ENCODE measurements at places on chromosomes 11 and 22.

DNA sequence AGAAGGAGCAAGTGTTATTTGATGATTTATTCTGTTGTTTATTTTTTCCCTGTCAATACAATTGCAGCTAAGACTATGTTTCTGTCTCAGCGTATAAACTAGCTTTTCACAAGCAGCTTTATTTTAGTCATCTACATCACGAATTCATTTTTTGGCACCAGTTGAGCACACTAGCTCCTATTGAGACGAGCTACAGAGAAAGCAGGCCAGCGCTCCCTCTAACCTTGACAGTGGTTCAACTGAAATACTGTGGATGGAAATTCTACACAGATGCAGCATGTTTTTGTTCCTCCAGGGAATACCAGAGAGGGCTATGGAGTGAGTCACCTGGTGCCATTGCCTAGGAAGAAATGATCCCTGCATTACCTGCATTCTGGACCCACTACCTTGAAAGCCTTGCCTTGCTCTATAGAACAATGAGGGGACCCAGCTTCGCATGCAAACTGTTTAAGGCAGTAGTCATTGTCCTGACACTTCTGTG lies 108.2 kb upstream of the ARHGAP42 start:
- peak; percentile 65 for DNase-seq

DNA sequence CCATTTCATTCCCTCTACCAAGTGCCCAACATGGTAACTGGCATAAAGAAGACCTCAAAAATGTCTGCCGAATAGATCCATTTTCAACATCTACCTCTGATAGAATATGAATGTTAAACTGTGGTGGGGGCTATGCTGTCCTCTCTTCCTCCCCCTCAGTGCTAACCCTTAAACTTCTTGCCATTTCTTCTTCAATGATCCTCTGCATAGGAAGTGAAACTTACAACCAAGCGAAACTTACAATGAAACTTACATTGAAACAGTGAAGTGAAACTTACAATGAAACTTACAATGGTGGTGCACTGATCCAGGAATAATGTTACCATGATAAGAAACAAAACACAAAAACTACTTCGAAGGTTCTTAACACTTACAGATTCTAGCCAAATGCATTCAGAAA lies 4.7 kb downstream of the RTCB start:
- DNase-seq = no peak

GRCh38 chr11:65213322-65214211 lies 31.8 kb downstream of the CAPN1 start:
- DNase-seq = peak; percentile 5

DNA sequence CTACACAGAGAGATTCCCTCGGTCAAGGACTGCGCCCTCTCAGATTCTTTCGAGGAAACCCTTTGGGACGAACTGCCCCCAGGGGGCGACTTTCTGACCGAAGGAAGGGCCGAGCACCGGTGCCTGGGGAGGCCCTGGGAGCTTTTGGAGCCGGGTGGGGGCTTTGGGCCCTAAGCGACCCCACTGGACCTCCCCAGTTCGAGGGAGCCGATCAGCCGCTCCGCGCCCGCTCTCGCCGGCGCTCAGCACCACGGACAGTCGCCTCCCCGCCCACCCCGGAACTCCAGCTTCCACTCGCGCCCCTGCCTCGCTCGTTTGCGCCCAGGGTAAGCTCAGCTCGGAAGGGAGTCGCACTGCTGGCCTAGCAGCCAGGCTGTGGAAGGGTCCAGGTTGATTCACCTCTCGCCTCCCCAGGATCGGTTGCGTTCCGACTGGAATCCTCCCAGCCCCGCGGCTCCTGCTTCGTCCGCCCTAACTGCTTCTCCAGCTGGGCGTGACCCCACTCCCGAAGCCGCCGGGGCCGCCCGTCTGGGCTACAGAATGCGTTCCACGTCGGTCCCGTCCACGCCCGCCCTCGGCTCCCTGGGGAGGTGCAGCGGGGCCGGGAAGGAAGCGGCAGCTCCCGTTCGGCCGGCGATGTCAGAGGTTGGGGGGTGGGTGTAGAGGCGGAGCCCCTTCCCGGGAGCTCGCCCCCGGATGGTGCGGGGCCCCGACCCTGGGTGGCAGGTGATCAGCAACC lies 428 bp downstream of the SCN3B start:
- peak; percentile 64 for DNase-seq

- no peak for DNase-seq
Observed at GRCh38 chr11:14001597-14001996, 39.1 kb downstream of the SPON1 start.

GRCh38 chr11:11916981-11917399 lies 75.2 kb downstream of the USP47 start:
- no peak for DNase-seq

- DNase-seq = no peak
Observed at GRCh38 chr11:59222464-59223060, 9.8 kb upstream of the MPEG1 start.

DNA sequence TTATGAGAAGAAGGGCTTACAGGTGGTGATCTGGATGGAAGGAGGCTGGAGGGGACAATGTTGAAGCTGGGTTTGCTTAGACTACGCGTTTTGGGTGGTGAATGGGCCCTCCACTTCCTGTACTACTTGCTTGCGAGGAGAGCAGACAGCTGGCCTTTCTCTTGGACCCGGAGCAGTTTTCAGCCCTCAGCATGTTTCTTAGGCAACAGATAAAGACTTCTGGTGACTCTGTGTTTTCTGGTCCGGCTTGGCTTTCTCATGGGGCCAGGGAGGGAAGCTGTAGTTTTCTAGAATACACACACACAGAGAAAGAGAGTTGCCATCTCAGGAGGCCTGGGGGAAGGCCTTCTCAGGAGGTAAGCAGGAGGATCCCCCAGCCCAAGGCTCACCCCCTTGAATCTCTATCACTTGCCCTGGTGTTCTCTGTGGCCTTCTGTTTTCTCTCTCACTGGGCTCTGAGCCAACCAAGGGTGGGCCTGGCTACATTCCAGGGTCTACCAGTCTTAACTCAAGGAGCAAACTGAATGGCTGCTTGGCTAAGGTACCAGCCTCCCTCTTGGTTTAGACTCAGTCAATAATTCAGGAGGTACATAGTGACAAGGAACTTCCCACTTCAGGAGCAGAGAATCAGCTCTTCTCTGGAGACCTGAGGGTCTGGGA lies 2.4 kb downstream of the CCS start:
- DNase-seq = no peak

GRCh38 chr22:44915441-44915840 lies 94.4 kb downstream of the PHF21B start:
- DNase-seq = no peak

GRCh38 chr11:1508986-1509385 lies 22.4 kb upstream of the MOB2 start:
- DNase-seq = no peak

DNA sequence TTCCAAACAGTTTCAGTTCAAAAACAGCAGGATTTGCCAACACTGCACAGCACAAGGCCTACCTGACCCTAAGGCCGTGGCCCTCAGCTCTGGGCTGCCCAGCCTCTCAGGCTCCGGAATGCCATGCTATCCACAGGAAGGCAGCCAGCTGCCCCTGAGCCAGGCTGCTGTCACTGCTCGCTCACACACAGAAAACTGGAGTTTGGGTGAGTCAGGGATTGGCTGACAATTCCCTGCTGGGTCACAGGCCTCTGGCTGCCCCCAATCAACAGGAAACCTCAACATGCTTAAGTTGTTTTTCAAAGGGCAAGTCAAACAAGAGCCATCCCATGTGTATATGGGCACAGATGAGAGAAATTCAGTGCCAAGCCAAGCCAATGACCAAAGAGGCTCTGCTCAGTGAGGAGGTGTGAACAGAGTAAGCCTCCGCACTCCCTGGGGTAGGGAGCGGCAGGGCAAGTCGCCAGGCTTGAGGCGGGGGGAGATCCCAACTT lies 50.2 kb downstream of the RPL27A start:
- DNase-seq = no peak

DNA sequence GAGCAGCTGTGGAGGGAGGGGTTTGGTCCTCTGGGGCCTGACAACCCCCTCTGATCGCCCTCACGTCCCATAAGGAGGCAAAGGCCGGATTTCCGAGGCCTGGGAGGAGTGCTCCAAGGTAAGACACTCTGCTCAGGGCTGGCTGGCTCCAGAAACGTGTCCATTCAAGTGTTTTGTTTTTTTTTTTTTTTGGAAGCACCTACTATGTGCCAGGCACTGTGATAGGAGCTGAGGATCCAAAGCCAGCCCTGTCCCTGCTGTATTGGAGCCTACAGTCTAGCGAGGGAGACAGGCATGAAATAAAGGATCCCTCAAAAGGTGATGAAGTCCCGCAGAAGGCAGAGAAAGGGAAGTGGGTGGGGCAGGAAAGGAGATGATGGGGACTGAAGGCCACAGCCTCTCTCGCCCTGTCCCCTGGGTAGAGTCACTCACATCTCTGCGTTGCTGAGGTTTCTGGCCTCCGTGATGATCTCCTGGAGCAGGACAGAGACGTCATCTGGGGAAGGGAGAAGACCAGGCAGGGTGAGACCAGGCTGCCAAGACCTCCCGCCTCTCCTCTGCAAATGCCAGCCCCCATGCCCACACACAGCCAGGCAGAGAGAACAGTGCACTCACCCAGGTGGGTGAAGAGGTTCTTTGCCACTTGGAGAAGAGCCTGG lies 89.2 kb downstream of the PDE2A start:
- no peak for DNase-seq

DNA sequence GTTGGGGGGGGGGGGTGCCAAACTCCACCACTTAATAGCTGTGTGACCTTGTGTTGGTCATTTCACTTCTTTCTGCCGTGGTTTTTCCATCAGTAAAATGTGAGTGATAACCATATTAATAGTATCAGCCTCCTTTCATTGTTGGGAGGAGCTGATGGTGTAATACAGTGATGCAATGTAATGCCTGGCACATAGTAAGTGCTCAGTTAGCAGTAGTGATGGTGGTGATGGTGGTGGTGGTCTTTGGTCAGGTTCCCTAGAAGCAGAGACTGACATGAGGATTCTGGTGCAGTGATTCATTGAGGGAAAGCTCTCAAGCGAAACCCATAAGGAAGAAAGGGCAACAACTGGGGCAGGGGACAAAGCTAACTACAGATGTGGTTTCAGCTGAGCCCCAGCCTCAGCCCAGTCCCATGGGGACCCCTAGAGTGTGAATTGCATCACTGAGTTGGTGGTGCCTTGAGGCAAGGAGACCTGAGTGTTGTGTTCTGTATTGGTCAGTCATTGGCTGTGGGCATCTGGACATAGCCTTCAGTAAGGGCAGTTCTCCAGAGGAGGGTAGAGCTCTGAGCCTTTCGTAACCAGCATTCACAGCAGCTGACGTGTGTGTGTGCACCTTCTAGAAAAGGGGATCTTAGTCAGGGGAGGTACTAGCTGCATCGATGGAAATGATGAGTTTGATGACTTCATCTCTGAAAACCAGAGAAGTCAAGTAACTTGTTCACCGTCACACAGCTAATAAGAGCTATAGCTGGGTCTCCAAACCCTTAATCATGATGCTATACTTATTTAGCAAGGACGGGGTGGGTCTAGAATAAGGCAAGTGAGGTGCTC lies 93.6 kb upstream of the CRYBB3 start:
- no peak for DNase-seq

- no peak for DNase-seq
Observed at GRCh38 chr11:70522593-70523311, 124.4 kb downstream of the CTTN start.

DNA sequence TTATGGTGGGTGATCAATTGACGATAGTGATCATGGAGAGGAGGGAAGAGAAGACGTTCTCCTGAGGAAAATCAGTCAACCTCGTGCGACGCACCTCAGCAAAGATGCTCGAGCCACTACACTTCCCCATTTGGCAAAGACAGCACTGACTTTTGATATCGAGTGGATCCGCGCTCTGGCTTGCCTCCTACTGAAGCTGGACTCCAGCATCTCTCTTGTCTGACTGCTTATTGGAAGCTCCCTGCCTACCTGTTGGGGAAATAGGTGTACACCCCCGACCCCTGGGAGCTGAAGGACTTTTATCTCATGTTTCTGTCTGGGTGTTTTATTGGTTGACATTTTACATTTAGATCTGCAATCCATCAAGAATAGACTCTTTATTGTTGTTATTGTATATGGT lies 476.8 kb upstream of the B3GAT1 start:
- DNase-seq = no peak

DNA sequence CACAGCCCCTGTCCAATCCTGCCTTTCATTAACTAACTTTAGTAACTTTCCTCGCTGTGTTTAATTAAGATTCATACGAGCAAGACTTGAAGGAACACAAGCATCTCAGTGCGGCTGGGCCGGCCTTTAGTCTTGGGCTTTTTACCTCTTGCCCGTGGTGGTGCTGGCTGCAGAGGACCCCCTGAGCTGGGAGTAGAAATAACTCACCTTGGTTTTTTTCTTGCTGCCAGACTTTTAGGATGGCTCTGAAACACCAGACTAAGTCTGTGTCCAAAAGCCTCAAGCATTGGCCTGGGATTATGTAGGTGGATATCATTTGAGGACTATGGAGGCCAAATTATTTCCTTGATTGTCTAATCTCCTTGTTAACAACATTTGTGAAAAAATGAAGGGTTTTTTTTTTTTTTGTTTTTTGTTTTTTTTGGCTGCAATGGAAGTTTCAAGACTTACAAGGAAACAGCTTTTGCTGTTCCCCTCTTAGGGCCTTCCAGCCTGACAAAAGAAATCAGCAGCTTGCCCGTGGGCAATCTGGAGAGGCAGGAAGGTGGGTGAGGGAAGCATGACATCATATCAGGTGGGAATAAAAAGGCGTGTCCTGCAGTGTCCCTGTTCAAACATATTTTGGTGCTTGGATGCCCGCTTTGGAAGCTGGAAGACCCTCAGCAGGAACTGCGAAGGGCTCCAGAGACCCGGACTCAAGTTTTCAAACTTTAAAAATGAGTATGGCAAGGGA lies 44.0 kb downstream of the SMIM38 start:
- DNase-seq = no peak

DNA sequence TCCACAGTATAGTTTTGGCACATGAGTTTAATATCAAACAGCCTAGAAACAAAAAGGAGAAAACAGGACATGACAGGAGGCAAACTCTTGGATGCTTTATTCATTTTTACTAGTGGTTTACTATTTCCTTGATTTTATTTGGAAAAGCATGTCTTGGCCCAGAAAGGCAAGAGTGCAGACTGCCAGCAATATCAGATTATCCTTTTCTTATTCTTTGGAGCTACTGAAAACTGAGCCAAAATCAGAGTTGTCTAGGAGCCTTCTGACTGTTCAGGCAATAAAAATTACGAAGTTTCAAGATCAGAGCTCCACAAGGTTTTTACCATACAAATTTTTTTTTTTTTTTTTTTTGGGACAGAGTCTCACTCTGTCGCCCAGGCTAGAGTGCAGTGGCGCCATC lies 16.0 kb downstream of the CELF1 start:
- DNase-seq = no peak

DNA sequence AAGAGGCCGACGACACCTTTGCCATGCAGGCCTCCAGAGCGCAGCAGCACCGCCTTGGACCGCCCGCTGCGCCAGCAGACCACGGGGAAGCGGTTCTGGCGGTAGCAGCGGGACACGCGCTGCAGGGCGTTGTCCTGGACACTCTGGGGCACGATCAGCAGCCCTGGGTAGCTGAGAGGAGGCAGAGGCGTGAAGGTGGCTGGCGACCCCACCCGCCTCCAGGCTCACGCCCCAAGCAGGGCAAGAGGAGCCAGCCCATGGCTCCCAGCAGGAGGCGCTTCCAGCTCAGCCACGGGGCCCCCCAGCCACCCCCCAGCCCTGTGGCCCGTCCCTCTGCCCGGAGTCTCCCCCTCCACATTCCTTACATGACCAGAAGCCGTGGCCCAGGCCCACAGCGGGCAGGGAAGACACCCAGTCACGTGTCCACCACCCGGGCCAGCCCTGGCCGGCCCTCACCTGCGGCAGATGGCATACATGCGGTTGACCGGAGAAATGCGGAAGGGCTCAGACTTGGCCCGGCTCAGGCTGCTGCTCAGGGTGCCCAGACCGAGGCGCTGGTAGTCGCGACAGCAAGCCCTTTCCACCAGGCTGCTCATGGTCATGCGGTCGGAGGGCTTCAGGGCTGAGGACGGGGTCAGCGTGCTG lies 15.2 kb downstream of the SBF1 start:
- DNase-seq = no peak

GRCh38 chr11:121614636-121615240 lies 162.0 kb upstream of the SORL1-AS1 start:
- no peak for DNase-seq

All from urothelium cell line (cell line).